ENCODE measurements at places on chromosomes 2 and 18.

GRCh38 chr2:124333784-124334183 lies 308.7 kb downstream of the CNTNAP5 start:
- no peak for DNase-seq

DNA sequence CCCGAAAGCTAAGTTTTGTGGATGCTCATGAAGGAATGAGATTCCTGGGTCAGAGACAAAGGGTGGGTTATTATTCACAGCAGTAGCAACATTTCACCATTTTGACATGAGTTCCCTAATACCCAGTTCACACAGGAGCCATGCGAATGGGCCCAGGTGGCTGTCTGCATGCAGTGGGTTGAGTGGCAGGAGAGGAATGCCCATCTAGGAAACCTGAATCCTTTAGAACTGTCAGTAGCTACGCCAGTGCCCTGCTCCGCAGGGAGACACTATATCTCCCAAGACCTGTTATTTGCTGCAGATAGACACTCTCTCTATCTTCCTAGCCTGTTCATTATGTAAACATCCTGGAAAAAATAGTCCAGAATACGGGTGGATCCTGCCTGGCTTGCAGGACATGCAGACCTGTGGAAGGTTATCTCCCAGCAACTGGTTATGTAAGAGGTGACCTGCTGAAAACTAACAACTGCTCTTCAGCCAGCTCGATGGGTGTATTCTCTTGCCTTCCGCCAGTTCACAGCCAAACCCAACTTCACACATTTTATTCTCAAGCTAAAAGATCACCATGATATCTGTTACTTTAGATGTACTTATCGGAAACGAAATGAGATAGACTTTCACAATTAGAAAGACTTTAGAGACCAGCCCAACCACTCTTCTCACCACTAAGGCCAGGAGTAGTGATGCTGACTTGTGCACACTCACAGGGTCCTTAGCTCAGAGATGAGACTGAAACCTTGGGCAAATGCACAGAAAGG lies 59.1 kb downstream of the MBP start:
- DNase-seq = no peak

DNA sequence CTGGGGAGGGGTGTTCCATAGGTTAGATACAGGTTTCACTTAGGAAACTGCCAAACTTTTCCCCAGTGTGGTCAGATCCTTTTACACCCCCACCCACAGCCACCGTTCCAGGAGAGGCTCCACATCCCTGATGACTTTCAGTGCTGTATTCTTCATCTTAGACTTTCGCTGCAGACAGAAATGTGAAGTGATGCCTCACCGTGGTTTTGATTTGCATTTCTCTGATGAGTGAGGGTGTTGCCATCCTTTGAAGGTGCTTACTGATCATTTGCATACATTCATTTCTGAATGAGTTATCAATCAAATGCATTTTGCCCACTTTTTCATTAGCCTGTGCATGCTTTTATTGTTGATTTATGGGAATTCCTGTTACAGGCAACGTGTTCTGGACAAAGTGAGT lies 14.9 kb downstream of the COPS9 start:
- DNase-seq = no peak

- DNase-seq = no peak
These were observed 90.3 kb downstream of the AKAIN1 start for GRCh38 chr18:5106730-5107129.

DNA sequence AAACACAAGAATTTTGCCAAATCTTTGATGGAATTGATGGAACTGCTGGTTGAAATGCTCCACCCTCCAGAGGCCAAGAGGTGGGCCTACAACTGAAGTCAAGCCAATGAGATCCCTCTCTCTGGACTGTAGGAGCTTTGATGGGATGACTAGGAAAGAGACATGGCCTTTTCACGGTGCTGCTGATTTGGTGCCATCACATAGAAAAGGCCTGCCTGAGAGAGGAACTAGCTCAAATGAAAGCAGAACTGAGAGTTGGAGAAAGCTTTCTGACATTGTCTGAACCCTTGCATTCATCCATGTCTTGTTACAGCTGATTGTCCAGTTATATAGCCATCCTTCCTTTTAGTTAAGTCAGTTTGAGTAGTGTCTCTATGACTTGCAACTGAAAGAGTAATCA lies 283.8 kb upstream of the LYPD1 start:
- no peak for DNase-seq

- DNase-seq = no peak
These were observed 465.0 kb upstream of the CWC22 start for GRCh38 chr2:180472133-180472532.

DNA sequence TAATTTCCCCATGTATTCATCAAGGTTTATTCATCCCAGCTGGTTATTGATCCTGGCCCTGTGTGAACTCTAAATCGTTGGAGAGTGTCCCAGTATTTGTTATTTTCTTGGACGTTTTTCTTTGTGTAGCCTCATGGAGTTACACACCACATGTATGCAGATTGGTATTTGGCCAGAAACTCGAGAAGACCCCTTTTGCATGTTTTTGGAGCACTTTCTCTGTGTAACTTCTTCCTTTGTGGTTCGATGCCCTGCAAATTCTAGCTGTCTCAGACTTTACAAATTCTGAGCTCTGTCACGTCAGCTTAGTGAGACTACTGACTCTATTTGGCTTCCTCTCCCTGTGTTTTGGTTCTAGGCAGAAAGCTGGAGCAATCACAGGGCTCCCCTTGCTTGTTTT lies 198.7 kb downstream of the MCFD2 start:
- no peak for DNase-seq

DNA sequence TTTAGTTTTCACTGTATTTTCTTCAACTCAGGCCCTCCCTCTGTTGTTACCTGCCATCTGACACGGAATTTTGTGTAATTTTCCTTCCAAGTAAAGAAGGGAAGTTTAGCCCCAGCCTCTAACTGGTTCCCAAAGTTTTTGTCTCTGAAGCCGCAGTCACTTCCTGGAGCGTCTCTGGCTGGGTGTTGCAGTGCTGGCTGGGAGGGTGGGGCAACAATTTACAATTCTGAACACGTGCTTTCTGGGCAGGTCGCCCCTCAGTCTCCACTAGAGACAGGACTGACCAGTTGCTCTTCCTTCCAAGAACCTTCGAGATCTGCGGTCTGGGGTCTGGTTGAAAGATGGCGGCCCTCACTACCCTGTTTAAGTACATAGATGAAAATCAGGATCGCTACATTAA lies 3.5 kb downstream of the CNDP2 start:
- DNase-seq = no peak

GRCh38 chr2:23199115-23199918 lies 185.7 kb upstream of the KLHL29 start:
- no peak for DNase-seq
